ENCODE measurements at places on chromosomes 16 and 17. TPM values are rescaled to one million over a fixed set of nuclear protein-coding genes. Genes with fewer than 3 reads are reported as not detected.
A peak's percentile ranks its signal among the peaks of the same experiment; 100 is the strongest.

GRCh38 chr16:3938471-3938842, 57.9 kb upstream of the CREBBP start:
- DNase-seq: no peak

- peak; percentile 29 for DNase-seq
Observed at GRCh38 chr16:11327277-11328171, 17.7 kb upstream of the RMI2 start.

DNA sequence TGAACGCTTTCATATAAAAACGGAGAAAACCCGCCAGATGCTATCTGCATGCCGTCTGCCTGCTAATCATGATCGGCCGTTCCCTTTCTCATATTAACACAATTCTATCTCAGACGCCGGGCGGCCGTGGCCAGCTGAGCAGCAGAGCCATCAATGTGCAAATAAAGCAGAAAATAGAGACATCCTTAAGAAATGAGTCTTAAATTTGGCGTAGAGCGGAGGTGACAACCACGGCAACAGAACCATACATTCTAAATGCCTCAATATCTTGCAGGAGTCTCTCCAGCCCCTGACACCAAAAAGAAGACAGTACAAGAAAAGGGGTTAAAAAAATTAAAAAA, 2.7 kb upstream of the IRX5 start:
- no peak for DNase-seq

- DNase-seq: no peak
Observed at GRCh38 chr16:68752602-68753001, 15.5 kb downstream of the CDH1 start.

- no peak for DNase-seq
Observed at GRCh38 chr16:48613061-48613957, 3.3 kb upstream of the N4BP1 start.

Gene ARHGAP23
- polyA plus RNA-seq: 31.5 TPM

GRCh38 chr16:8087597-8088289, 502.6 kb downstream of the TMEM114 start:
- no peak for DNase-seq

Measured in heart right ventricle (tissue), 16 donors.